ENCODE measurements at places on chromosomes 6 and 20. TPM values are rescaled to one million over a fixed set of nuclear protein-coding genes. Genes with fewer than 3 reads are reported as not detected.

ULBP1 gene
- 0.86 TPM for total RNA-seq

MAP3K4 gene
- 28.0 TPM for total RNA-seq

CST2 gene
- not detected for total RNA-seq

LCA5 gene
- 2.4 TPM for total RNA-seq

ECT2L gene
- not detected for total RNA-seq

ENPP1 gene
- 67.4 TPM for total RNA-seq

DACT2 gene
- 0.88 TPM for total RNA-seq
